ENCODE measurements at places on chromosomes 3 and 15. TPM values are rescaled to one million over a fixed set of nuclear protein-coding genes. Genes with fewer than 3 reads are reported as not detected.

GRCh38 chr3:39434574-39434973, 28.1 kb downstream of the RPSA start:
- H3K27ac ChIP-seq = no peak overlapping the region
- no peaks in the 10 kb centered on the region for H3K36me3 ChIP-seq
- H3K4me1 ChIP-seq = no peaks in the 10 kb centered on the region
- no peaks in the 10 kb centered on the region for H3K27me3 ChIP-seq

DNA sequence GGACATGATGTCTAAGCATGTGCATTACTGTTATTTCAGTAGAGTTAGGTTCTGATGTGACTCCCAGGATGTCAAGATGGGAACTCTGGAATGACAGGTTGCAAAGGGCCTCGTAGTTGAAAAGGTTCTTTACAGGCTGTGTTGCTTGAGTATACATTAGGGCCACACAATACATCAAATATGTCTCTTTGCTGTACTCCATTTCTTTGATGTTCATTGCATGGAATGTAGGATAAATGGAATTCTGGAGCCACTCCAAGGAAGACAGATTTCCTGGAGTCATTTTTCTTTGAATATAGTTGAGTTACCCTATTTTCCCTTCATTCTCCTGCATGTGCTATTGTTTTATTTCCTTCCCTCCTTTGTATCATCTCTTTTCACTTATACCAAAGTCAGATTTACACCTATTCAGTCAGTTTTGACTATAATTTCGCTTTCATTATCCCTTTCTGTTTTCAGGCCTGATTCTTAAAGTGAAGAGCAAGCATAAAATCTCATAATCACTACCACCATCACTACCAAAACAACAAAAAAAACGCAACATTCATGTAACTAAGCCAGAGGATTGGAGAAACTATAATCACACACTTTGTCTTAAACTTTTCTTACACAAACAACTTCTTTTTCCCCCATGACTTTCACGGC, 61.2 kb upstream of the PTX3 start:
- H3K27me3 ChIP-seq = no peaks in the 10 kb centered on the region
- no peaks in the 10 kb centered on the region for H3K4me1 ChIP-seq
- no peak overlapping the region for H3K27ac ChIP-seq
- H3K36me3 ChIP-seq = no peaks in the 10 kb centered on the region

DNA sequence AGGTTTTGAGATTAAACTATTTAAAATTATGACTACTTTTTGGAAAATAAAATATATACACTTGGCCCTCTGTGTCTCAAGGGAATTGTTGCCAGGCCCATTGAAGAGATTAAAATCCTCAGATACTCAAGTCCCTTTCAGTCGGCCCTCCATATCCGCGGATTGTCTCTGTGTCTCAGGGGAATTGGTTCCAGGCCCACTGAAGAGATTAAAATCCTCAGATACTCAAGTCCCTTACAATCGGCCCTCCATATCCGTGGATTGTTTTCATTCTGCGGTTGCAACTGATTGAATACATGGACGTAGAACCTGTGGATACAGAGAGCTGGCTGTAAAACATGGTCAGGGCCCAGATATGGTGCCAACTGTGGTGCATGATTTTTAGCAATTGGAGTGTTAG, 15.7 kb upstream of the LRCH3 start:
- no peaks in the 10 kb centered on the region for H3K4me1 ChIP-seq
- no peak overlapping the region for H3K4me3 ChIP-seq
- peaks cover 82% of the 10 kb centered on the region for H3K36me3 ChIP-seq
- H3K27me3 ChIP-seq = no peaks in the 10 kb centered on the region
- DNase-seq = no peak

DNA sequence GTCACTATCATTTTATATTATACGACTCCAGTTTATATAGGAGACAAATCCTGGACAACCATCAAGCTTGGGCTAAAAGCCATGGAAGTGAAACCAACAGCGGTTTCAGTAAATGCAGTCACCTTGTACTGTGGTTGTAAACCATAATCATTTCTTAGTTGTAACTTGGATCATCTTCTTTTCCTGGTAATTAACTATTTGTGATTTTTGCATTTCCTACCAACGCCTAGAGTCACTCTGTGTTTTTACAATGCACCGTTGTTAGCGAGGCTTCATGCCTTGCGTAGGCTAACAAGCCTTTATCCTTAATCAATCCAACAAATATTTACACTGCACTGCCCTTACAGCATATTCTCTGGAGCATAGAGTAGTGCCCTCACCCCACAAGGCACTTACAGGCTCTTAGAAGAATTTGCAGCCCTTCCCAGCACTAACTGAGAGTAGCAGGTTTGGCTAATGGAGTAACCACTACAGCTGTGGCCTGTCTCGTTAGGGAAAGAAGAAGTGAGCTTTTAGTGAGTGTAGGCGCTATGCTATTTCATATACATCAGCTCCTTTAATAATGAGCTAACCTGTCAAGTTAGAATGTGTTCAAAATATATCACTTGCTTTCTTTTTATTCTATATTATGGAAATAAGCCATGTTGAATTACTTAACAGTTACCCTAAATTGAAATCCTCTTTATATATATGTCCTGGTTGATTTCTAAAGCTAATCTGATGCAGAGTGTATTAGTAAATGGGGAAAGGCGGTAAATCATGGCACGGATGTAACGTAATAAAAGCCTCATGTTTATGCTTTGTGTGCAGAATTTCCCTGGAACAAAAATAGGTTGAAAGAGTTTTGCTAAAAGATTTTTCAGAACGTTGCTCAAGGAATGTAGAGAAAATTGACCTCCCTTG, 62.8 kb downstream of the ABHD2 start:
- H3K4me3 ChIP-seq = no peak overlapping the region
- peaks cover 3% of the 10 kb centered on the region for H3K36me3 ChIP-seq
- no peak for DNase-seq
- H3K27ac ChIP-seq = no peak overlapping the region
- no peaks in the 10 kb centered on the region for H3K4me1 ChIP-seq

- no peak for DNase-seq
- no peaks in the 10 kb centered on the region for H3K36me3 ChIP-seq
- H3K4me1 ChIP-seq = no peaks in the 10 kb centered on the region
- H3K27ac ChIP-seq = no peak overlapping the region
- no peak overlapping the region for H3K4me3 ChIP-seq
- H3K27me3 ChIP-seq = no peaks in the 10 kb centered on the region
Measured at GRCh38 chr3:185270262-185270955, 16.6 kb upstream of the EHHADH start.

PPIB gene
- 534 TPM for total RNA-seq

All from naive thymus-derived CD4-positive, alpha-beta T cell (primary cell).